ENCODE measurements at places on chromosomes 5 and 9.

GRCh38 chr9:79492092-79493009, 79.4 kb upstream of the TLE4 start:
- no peak for DNase-seq

DNA sequence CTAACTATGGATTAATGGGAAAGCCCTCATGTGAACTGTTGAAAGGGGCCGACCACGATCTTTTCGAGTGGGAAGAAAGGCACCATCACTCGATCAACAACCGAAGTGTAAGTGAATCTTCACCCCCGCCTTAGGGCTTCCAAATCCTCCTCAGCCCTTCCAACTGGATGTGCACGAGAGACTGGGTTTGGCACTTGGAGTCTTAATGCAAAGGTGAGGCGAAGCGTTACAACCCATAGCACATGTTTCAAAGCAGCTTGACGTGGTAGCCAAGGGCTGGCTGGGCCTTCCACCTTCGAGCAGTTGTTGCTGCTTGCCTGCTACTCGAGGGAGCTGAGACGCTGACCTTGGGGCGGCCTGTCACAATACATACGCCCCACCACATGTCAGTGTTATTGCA, 5.7 kb upstream of the LCN9 start:
- DNase-seq = no peak

GRCh38 chr9:86486891-86487837, 133.0 kb upstream of the TUT7 start:
- DNase-seq = no peak

- DNase-seq = no peak
Observed at GRCh38 chr5:10266839-10267238, 16.8 kb downstream of the CCT5 start.

GRCh38 chr5:141780952-141781781, 97.0 kb downstream of the PCDH1 start:
- DNase-seq = no peak
